ENCODE measurements at places on chromosomes 16 and 17.

GRCh38 chr16:35391328-35391727 lies 1931.9 kb downstream of the TP53TG3F start:
- DNase-seq, result peak; percentile 3

- DNase-seq, result no peak
Measured at GRCh38 chr16:3948378-3948995, 68.0 kb upstream of the CREBBP start.

DNA sequence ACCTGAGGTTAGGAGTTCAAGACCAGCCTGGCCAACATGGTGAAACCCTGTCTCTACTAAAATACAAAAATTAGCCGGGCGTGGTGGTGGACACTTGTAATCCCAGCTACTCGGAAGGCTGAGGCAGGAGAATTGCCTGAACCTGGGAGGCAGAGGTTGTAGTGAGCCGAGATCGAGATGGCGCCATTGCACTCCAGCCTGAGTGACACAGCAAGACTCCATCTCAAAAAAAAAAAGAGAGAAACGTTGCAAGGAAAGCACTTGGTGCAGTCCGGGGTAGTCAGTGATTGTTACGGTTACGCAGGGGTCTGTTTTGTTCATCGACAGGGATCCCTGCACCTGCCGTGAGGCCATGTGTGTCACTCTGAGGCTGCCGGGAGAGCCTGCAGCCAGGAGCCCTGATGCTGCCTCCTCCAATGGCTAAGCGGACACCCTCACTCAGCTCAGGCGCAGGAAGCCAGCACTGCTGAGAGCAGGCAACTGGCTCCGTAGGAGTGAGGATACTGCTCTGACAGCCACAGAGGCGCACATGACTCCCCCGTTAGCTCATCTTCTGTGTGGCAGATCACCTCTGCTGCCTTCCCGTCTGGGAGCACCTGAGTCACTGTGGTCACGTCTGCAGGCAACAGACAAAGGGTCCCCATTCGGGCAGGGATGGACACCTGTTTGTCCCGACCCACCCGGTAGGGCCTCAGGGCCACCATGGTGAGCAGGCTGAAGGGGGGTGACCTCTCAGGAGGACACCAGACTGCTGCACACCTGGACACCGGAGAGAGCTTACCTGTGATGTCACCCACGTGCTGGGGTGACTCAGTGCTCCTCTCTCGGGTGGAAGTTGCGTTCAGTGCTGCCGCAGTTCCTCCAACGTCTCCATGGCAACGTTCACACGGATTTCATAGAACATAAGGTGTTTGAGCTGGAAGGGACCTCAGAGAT lies 5.2 kb upstream of the RAB26 start:
- no peak for DNase-seq

DNA sequence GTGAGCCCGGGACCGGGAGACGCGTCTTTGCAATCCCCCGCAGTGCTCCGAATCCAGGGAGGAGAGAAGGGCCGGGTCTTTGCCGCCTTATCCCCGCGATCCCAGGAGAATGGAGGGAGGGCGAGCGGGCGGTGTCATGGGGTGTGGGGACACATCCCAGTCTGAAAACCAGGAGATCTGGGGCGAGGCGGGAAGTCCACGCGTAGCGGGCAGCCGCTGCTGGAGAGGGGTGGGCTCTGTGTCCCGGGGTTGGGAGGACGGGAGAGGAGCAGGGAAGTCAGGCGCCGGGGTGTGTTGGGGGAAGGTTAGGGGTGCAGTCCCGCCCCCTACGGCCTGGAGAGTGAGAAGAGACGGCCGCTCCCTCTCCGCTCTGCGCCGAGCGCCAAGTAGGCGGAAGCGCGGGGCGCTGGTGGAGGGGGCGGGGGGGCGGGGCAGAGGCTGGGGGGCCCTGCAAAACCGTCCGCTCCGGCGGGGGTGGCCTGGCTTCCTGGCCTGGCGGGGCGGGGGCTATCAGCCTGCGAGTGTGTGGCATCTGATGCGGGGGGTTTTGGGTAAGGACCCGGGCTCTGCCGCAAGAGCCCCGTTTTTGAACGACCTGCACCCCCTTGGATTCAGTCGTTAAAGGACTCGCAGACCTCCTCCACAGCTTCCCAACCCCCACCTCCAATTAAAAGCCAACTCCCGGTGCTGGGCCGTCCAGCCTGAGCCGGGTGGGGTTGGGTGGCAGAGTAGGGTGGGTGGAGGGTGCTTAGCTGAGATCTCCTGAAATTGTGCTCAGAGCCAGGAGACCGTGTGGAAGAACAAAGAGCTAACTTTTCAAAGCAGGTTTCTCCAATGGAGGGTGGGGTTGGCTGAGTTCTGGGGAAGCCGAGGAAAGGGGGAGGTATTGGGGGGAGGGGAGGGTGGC lies 654 bp downstream of the LASP1 start:
- peak; percentile 63 for DNase-seq

- no peak for DNase-seq
Measured at GRCh38 chr16:60107871-60108270, 1373.8 kb upstream of the GOT2 start.

DNA sequence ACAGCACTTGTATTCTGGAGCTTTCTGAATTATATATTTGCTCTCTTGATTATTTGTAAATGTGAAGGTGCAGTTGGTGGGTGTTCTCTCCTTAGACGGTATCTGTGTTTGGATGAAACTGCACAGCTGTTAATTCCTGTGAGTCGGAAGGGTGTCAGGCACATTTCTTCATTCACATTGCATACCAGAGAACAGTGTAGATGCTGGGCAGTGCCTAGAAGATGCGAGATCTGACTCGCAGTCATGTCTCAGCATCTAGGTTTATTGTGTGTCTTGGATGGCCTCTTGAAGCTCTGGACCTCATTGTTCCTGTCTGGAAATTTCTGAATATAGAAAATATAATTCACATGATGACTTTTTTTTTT lies 61.2 kb downstream of the CLEC16A start:
- no peak for DNase-seq

DNA sequence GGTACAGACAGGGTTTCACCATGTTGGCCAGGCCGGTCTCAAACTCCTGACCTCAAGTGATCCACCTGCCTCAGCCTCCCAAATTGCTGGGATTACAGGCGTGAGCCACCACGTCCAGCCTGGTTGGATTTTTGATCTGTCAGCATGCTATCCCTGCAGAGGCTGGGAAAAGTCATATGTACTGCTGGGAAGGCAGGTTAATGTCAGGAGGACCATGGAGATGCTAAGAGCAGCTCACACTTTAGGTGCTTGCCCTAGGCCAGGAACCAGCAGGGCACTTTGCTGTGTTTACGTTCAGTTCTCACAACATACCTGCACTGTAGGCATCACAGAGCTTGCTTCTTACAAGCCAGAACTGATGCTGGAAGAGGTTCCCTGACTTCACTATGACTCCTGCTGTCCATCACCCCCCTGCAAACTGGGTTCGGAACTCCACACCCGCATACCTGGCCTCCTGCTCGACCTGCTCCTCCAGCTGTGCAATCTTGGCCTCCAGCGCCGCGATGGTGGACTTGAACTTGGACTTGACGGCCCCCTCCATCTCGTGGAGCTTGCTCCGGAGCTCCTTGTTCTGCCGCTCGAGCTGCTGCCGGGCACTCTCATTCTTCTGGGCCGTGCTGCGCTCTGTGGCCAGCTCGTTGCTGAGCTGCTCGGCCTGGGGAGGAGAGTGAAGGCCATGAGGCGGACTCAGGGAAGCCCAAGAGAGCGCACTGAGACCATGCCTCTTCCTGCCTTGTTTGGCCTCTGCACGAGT lies 66.8 kb downstream of the NDE1 start:
- no peak for DNase-seq

- DNase-seq, result no peak
Measured at GRCh38 chr17:81417049-81417878, 22.0 kb downstream of the BAHCC1 start.

GRCh38 chr16:69820926-69821541 lies 58.9 kb downstream of the WWP2 start:
- DNase-seq, result no peak

DNA sequence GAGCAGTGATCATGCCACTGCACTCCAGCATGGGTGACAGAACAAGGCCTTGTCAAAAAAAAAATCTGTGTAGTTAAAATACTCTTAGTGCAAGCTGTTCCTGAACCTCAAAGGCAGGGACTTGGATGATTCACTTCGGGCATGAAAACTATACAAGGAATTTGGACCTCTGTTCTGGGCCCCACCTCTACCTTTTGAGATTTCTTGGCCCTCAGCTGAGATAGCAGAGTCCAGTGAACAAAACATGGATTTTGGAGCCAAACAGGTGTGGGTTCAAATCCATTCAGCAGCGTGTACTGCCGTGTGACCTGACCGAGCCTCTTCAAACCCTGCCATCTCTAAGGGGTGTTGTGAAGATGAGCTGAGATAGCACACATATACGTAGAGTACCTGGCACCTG lies 6.8 kb downstream of the SLC13A2 start:
- DNase-seq, result no peak

DNA sequence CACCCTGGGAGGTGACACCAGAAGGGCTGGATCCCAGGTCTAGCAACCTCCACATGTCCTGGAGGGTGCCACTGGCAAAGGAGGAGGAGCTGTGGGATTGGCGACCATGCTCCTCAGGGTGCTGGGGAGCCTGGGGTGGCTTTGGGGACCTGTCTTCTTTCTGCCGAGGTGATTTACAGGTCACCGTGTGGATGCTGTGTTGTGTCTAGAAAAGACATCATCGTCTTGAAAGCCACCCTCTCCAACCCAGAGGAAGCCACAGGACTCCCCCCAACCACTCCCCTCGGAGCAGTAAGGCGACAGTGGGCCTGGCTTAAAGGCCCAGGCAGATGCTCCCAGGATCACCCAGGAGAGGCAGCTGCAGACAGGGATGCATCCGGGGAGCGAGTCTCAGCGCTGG lies 29.7 kb upstream of the FASN start:
- DNase-seq, result no peak

- DNase-seq, result no peak
Measured at GRCh38 chr17:69447726-69448125, 33.2 kb downstream of the MAP2K6 start.

- no peak for DNase-seq
Measured at GRCh38 chr16:29665294-29666077, 2.4 kb downstream of the SPN start.

DNA sequence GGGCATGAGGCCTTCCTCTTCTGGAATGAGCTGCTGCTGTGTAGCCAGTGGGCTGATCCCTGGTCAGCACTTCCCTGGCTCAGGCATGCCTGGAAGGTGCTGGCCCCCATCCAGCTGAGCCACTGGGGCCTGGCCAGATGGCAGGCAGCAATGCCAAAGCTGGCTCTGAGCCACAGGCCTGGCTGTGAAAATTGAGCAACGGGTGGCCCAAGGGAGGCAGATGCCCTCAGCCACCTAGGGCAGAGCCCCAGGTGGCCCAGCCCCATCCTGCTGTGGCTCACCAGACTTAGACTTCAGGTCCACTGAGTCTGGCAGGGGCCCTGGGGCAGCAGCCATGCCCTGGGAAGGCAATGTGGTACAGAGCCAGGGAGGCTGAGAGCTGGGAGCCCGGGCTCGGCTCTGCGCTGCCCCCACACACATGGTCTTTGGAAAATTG lies 8.5 kb upstream of the CRHR1 start:
- no peak for DNase-seq

GRCh38 chr16:2047330-2048115 lies at the start of the genes NTHL1 and TSC2:
TSS of gene NTHL1 (minus strand) at chr16:2047834. CDS start at chr16:2047823, 11 bp downstream.
TSS of gene TSC2 (plus strand) at chr16:2047985. CDS start at chr16:2048616, 631 bp downstream.
- DNase-seq, result peak; percentile 87

GRCh38 chr16:81128726-81129524 lies 32.7 kb upstream of the GCSH start:
- no peak for DNase-seq

- no peak for DNase-seq
Measured at GRCh38 chr16:67565470-67566100, 3.3 kb downstream of the CTCF start.

DNA sequence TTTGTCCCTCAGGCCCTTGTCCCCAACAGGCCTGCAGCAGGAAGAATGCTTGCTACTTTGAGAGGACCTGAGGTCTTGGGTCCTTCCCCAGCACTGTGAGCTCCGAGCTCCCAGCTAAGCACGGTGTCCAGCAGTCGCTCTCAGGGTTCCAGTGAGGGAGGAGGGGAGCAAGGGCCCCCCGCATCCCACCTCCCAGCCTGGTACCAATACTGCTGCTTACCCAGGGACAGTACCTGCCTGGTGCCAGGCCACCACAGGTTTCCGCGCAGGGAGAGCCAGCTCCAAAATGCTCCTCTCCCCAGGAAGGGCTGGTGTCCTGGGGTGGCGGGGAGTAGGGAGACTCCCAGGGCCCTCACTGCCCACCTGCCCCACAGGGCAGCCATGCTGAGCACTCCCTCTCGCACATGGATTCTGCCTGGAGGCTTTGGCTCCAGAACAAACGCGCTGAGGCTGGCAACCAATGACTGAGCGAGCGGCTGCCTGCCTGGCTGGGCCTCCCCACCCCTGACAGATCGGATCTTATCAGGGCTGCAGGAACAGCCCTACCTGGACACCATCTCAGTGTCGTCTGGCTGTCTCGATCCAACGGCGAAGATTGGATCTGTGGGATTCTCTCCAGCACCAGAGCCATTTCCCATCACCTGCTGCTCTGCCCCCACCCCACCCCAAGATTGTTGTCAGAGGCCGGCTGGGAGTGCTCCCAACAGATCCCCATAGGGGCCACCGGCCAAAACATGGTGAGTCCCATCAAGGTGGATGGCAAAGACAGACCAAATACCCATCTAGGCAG lies 2.4 kb downstream of the DOK4 start:
- DNase-seq, result no peak

- DNase-seq, result no peak
Measured at GRCh38 chr16:81786868-81787267, 7.8 kb downstream of the PLCG2 start.

DNA sequence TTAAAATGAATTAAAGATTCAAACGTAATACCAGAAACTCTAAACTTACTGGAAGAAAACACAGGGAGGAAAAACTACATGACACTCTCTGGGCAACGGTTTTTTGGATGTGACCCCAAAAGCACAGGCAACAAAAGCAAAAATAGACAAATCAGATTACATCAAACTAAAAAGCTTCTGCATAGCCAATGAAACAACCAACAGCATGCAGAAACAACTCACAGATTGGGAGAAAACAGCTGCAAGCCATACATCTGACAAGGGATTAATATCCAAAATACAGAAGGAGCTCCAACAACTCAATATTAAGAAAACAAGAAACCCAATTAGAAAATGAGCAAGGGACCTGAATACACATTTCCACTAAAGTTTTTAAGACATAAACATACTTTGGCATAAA lies 69.2 kb upstream of the ALOX12 start:
- no peak for DNase-seq

GRCh38 chr17:45222014-45222288 lies 266 bp downstream of the FMNL1 start:
- DNase-seq, result no peak

GRCh38 chr17:59361386-59361785 lies 29.9 kb downstream of the YPEL2 start:
- DNase-seq, result no peak

DNA sequence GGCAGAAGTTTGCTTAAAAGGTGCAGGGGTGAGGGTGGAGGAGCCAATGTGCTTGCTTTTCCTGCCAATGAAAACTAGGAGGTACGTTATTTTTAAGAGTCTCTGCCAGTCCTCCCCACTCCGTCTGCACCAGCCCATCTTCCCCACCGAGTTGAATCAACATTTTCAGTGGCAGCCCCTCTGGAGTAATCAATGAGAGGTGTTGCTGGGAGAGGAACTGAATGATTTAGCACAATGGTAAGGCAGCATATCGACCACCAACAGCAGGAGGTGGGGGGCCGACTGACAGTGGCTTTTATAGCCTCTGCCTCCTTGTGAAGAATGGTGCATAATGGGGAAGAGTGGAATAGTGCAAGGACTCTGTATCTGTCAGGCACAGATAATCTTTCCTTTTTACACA lies 1465.0 kb upstream of the GOT2 start:
- DNase-seq, result no peak

GRCh38 chr16:46850619-46851555 lies 19.9 kb upstream of the C16orf87 start:
- DNase-seq, result no peak

GRCh38 chr17:8755590-8756255 lies 2.6 kb downstream of the SPDYE4 start:
- DNase-seq, result no peak

GRCh38 chr16:53509906-53510703 lies 7.1 kb upstream of the AKTIP start:
- DNase-seq, result no peak

Data from stimulated activated CD4-positive, alpha-beta T cell treated with anti-CD3 and anti-CD28 coated beads, Interleukin-12 subunit alpha, Interleukin-12 subunit beta, amount 100 ng/mL, for 24 hours (primary cell).